Panc1 (cell line): ENCODE measurements at places on chromosomes 16 and 17. TPM values are rescaled to one million over a fixed set of nuclear protein-coding genes. Genes with fewer than 3 reads are reported as not detected.

GRCh38 chr17:76384222-76384986 lies at the start of gene SPHK1:
Gene SPHK1, plus strand, starts transcription at chr17:76384609. Its CDS starts 1,036 bp downstream, at chr17:76385645.
- no peaks in the 10 kb centered on the region for H3K27me3 ChIP-seq
- peaks cover 13% of the 10 kb centered on the region; the same call in 1 of the 2 replicates for H3K4me1 ChIP-seq
- H3K36me3 ChIP-seq: no peaks in the 10 kb centered on the region
- peak within 1 kb of the TSS; percentile 79 for H3K27ac ChIP-seq
- DNase-seq: no peak
- H3K4me3 ChIP-seq: peak within 1 kb of the TSS; percentile 59

DNA sequence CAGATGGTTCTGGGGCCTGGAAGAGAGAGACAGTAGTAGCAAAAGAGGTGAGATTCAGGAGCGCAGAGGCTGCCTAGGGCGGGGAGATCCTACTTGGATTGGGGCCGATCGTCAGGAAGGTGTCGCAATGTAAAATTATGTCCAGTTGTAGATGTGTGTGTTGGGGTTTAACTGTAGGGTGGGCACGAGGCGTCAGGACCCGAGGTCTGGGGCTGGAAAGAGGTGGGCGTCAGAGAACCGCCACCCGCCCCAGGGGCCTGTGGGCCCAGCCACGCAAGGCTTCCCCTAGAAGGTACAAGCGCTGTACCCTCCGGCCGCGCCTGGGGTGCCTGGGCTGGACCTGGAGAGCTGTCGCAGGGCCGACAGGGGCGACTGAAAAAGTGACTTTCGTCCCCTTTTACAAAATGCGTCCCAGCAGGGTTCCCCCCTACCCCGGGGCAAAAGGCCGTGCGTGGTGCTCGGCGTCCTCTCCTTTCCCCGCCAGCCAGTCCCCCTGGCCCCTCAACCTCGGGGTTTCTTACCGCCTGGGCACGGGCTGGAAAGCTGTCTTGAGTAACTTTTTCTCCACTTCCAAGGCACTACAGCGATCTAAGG lies 2.8 kb downstream of the IRX3 start:
- DNase-seq: no peak
- H3K27me3 ChIP-seq: no peaks in the 10 kb centered on the region
- no peaks in the 10 kb centered on the region for H3K36me3 ChIP-seq
- no peak overlapping the region; the same call in 1 of the 2 replicates for H3K27ac ChIP-seq
- peaks cover 3% of the 10 kb centered on the region for H3K4me1 ChIP-seq

GRCh38 chr16:66238696-66239095 lies 127.8 kb upstream of the CDH5 start:
- H3K36me3 ChIP-seq: no peaks in the 10 kb centered on the region
- no peaks in the 10 kb centered on the region for H3K4me1 ChIP-seq
- H3K27me3 ChIP-seq: peaks cover 1% of the 10 kb centered on the region; the same call in 1 of the 2 replicates
- H3K4me3 ChIP-seq: no peak overlapping the region

- H3K4me1 ChIP-seq: no peaks in the 10 kb centered on the region
- no peak for DNase-seq
- no peaks in the 10 kb centered on the region for H3K36me3 ChIP-seq
Observed at GRCh38 chr16:65037556-65037955, 84.3 kb downstream of the CDH11 start.

DNA sequence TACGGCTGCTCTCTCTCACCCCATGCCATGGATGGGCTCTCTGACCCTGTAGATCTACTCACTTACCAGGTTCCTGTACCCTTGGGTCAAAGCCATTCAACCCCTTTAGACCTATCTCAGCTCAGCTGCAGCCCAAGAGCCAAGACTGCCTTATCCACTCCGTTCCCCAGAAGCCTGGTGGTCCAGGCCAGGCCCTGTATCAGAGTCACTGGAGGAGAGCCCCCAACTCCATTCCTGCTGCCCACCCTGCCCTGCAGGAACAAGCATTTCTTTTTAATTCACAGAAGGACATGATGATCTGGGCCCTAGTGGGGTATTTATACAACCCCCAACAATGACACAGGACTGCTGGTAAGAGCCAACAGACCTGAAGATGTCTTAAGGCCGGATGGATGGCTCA lies 76.8 kb downstream of the AIPL1 start:
- no peak overlapping the region for H3K4me3 ChIP-seq
- peaks cover 2% of the 10 kb centered on the region for H3K27me3 ChIP-seq
- H3K27ac ChIP-seq: no peak overlapping the region
- H3K36me3 ChIP-seq: no peaks in the 10 kb centered on the region
- DNase-seq: no peak
- H3K4me1 ChIP-seq: no peaks in the 10 kb centered on the region

DNA sequence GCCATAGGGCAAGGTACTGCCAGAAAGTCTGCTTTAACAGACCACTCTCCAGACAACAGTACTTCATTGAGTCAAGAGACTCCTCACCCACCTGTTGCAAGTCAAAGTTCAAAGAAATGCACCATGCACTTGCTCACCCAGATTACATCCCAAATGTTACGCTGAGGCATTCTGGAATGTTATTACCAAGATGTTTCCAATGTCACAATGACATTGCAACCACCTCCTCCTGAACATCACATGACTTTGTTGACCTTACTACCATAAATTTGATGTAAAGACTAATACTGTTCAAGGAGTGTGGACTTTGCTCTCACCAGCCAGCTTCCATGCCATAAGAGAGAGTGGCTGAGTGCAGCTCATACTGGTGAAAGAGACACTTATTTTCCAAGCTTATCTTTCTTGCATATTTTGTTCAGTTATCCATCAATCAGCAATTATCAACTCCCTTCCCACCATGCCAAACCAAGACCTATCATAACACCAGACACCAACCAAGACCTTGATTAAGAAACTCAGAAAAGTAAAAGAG lies 58.5 kb upstream of the BCAR1 start:
- no peak for DNase-seq
- H3K4me1 ChIP-seq: peaks cover 29% of the 10 kb centered on the region
- H3K27ac ChIP-seq: no peak overlapping the region
- no peaks in the 10 kb centered on the region for H3K27me3 ChIP-seq
- H3K4me3 ChIP-seq: no peak overlapping the region

- no peaks in the 10 kb centered on the region; the same call in 1 of the 2 replicates for H3K27me3 ChIP-seq
- H3K36me3 ChIP-seq: no peaks in the 10 kb centered on the region
- H3K4me1 ChIP-seq: no peaks in the 10 kb centered on the region
- H3K4me3 ChIP-seq: no peak overlapping the region
Observed at GRCh38 chr16:66121466-66121865, 245.0 kb upstream of the CDH5 start.

Gene OTOP3
- total RNA-seq: not detected

- no peak overlapping the region for H3K27ac ChIP-seq
- no peaks in the 10 kb centered on the region for H3K27me3 ChIP-seq
- no peaks in the 10 kb centered on the region for H3K4me1 ChIP-seq
- H3K4me3 ChIP-seq: no peak overlapping the region
- no peak for DNase-seq
Observed at GRCh38 chr17:31467502-31468256, 76.2 kb downstream of the RAB11FIP4 start.

- no peak for DNase-seq
- H3K36me3 ChIP-seq: no peaks in the 10 kb centered on the region
- H3K4me3 ChIP-seq: no peak overlapping the region
- no peaks in the 10 kb centered on the region for H3K27me3 ChIP-seq
- H3K27ac ChIP-seq: no peak overlapping the region
Observed at GRCh38 chr17:65470783-65471182, 90.7 kb downstream of the AXIN2 start.
